ENCODE measurements at places on chromosomes 13 and 19. TPM values are rescaled to one million over a fixed set of nuclear protein-coding genes. Genes with fewer than 3 reads are reported as not detected.
A peak's percentile ranks its signal among the peaks of the same experiment; 100 is the strongest.

- DNase-seq = no peak
- no peaks in the 10 kb centered on the region for H3K36me3 ChIP-seq
These were observed 33.7 kb downstream of the NFILZ start for GRCh38 chr19:8663920-8664670.

DNA sequence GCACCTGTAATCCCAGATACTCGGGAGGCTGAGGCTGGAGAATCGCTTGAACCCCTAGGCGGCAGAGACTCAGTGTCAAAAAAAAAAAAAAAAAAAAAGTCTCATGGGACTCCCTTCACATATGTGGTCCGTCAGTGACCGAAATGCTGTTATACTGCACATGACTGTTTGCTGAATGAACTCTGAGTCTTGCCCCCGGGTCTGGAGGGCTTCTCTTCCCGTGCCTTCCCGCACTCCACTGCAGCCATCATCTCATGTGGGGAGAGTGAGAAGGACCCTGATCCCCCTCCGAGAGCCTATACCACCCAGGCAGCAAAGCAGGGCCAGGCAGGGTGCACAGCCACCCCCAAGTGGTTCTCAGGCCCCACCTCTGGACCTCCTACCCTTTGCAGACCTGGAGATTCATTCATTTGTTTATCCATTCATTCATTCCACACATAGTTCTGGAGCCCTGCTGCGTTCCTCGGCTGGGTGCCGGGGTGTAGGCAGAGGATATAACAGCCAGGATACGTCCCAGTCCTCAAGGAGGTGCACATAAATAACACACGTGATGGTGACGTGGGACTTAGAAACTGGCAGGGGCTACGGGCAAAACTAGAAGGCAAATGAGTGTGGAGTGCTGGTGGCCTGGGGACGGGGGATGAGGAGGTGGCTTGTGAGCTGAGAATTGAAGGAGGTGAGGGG is 14.2 kb downstream of the NDUFA11 start:
- H3K4me1 ChIP-seq = peaks cover 12% of the 10 kb centered on the region
- no peaks in the 10 kb centered on the region for H3K27me3 ChIP-seq
- no peak for DNase-seq

- peaks cover 4% of the 10 kb centered on the region for H3K27me3 ChIP-seq
- H3K4me1 ChIP-seq = no peaks in the 10 kb centered on the region
- H3K4me3 ChIP-seq = peak overlapping the region; percentile 74
- no peaks in the 10 kb centered on the region for H3K36me3 ChIP-seq
These were observed 555 bp downstream of the NR2C2AP start for GRCh38 chr19:19202707-19203011.

DNA sequence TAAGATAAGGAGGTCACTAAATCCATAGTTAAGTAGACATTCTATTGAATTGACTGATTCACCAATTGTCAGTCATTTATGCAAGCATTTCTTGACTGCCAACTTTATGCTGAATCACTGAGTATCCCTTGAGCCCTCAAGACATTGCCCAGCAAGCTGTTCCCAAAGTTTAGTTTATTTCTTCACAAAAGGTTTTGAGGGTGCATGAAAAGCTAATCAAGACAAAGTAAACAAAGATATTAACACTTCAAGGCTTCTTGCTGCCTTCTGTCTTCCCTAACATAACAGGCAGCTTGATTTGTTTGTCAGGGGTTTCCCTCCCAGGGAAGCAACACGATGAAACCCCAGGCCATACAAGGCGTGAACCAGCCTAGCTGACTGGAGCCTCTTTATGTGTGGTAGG is 374.4 kb downstream of the SPRY2 start:
- H3K27ac ChIP-seq = no peak overlapping the region
- H3K27me3 ChIP-seq = no peaks in the 10 kb centered on the region
- no peaks in the 10 kb centered on the region for H3K4me1 ChIP-seq
- no peak overlapping the region for H3K4me3 ChIP-seq

DNA sequence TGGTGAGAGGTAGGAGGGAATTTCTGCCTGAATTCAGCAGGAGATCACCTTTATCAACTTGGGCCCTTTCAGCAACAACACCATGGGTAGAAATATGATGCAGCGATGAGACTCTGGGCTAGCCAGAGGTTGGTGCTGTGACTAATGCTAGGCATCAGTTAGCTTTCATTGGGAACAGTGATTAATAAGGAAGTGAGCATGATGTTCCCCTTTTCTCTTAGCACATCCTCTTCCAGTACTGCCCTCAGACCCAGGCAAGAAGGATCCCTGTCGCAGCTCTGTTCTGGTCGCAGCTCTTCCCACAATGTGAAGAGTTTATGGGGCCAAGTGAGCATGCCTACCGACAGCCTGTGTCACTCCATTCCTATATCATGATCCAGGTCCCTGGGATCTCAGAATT is 100.5 kb downstream of the FLT1 start:
- no peak overlapping the region for H3K27ac ChIP-seq
- H3K36me3 ChIP-seq = no peaks in the 10 kb centered on the region

The ICAM3 gene
- 5.3 TPM for total RNA-seq

The METTL21C gene
- total RNA-seq = not detected

The SMIM7 gene
- total RNA-seq = 141 TPM

DNA sequence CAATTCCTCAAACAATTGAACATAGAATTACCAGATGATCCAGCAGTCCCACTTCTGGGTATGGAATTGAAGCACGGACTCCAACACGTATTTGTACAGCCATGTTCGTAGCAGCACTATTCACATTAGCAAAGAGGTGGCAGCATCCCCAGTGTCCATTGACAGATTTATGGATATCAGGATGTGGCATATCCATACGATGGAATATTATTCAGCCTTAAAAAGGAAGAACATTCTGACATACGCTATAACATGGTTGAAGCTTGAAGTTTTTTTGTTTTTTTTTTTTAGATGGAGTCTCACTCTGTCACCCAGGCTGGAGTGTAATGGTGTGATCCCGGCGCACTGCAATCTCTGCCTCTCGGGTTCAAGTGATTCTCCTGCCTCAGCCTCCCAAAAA is 220.6 kb downstream of the ZIC5 start:
- peaks cover 14% of the 10 kb centered on the region for H3K27me3 ChIP-seq
- H3K4me3 ChIP-seq = no peak overlapping the region
- no peaks in the 10 kb centered on the region for H3K36me3 ChIP-seq
- no peak for DNase-seq
- no peak overlapping the region for H3K27ac ChIP-seq
- no peaks in the 10 kb centered on the region for H3K4me1 ChIP-seq

DNA sequence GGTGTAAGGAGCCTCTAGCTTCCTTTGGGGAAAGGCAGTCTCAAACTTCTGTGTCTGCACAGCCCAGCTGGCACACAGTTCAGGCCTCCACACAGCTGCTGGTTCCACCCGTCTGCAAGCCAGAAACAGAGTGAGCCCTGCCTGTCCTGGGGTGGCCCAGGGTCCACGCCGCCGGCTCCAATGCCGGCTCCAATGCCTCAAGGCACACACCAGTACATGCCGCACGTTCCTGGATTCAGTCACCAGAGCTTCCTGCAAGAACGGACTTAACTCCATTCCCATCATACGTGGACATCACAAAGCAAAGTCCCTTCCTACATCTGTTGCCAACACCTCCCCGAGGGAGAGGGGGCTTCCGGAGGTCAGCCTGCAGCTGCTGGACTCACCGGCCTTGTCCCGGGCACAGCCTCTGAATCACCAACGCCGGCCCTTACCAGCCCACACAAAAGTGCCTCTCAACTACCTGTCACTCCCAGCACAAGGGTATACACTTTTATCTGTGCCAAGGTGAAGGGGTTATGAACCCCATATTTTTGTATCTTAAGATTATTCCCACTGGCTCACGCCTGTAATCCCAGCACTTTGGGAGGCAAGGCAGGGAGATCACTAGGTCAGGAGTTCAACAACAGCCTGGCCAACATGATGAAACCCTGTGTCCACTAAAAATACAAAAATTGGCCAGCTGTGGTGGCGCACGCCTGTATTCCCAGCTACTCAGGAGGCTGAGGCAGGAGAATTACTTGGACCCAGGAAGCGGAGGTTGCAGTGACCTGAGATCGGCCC is 8.5 kb downstream of the SH3GL1 start:
- no peaks in the 10 kb centered on the region for H3K27me3 ChIP-seq
- H3K36me3 ChIP-seq = no peaks in the 10 kb centered on the region
- H3K27ac ChIP-seq = peak overlapping the region; percentile 98
- no peak for DNase-seq
- peaks cover 71% of the 10 kb centered on the region for H3K4me1 ChIP-seq
- H3K4me3 ChIP-seq = no peak overlapping the region

The CYP2F1 gene
- not detected for total RNA-seq
